AG09319 (cell line): ENCODE measurements at places on chromosomes 12 and 14.
A peak's percentile ranks its signal among the peaks of the same experiment; 100 is the strongest.

- no peak for DNase-seq
These were observed 1.8 kb downstream of the BAG5 start for GRCh38 chr14:103560691-103561090.

- no peak for DNase-seq
These were observed 2.6 kb downstream of the WSCD2 start for GRCh38 chr12:108131657-108132126.

- DNase-seq, result peak; percentile 62
These were observed 19.4 kb downstream of the PPP1R36 start for GRCh38 chr14:64569138-64569631.

DNA sequence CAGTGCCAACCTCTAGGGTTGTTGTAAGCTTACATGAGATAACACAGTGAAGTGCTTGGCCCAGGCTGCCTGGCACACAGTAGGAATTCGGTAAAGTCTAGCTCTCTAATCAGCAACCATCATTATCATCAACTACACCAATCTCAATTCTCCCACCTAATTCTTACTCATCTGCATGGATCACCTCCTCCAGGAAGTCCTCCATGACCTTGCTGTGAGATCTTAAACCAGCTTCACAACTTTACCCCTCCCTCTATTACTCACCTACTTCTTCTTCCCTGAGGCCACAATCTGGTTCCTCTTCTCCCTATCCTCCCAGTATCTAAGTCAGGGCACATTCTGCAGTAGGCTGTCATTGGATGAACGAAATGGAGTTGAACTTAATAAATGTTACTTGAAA lies 67.3 kb downstream of the GSC start:
- no peak for DNase-seq

DNA sequence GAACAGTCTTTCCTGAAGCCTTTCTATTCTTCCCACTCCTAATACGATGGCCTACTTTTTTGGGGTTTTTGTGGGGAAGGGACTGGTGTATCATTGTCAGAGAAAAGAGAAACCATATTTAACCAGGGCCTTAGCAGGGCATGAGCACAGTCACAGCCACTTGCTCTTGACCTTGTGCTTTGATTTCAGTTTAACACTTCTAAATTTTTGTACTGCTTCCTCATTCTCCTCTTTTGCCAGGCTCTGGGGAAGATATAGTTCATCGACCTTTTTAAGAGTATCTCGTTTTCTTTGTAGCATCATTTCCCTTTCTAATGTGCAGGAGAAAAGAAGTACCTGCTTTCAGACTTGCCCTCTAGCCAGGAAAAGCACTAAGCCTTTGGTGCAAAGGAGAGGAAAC lies 2.2 kb downstream of the ZBTB1 start:
- DNase-seq, result no peak

GRCh38 chr12:124416516-124417395 lies 121.9 kb downstream of the RFLNA start:
- no peak for DNase-seq

GRCh38 chr12:106978035-106978800 lies 8.7 kb downstream of the MTERF2 start:
- DNase-seq, result no peak

DNA sequence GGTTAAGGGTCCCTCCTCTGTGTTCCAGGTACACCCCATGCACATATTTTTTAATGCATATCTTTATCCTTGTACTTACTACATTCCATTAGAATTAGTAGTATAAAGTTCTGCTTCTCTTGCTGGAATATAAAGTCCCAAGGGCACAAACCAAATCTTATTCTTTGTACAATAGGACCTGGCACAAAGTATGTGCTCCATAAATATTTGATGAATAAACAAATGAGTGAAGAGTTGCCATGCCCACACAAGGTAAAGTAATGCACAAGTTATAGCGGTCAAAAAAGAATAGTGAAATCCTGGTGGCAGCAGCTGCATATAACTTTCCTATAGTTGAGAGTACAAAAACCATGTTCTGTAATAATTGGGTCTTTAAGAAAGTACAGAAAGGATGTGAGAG lies 82.1 kb upstream of the BMP4 start:
- no peak for DNase-seq

GRCh38 chr14:54881761-54882401 lies 20.7 kb downstream of the GCH1 start:
- DNase-seq, result no peak

DNA sequence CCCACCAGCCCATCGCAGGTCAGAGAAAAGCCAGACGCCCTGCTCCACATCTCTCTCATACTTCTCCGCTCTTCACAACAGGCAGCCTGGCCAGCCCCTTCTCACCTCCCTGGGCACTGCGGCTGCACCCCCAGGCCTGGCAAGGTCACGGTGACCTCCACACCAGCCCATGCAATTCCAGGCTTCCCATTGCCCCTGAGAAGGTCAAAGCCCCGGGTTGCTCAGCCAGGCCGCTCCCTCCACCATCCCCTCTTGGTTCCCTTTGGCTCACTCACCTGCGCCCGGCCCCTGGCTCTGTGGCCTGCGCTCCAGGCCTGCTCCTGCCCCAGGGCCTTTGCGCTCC lies 55.4 kb downstream of the GALNT9 start:
- DNase-seq, result no peak

DNA sequence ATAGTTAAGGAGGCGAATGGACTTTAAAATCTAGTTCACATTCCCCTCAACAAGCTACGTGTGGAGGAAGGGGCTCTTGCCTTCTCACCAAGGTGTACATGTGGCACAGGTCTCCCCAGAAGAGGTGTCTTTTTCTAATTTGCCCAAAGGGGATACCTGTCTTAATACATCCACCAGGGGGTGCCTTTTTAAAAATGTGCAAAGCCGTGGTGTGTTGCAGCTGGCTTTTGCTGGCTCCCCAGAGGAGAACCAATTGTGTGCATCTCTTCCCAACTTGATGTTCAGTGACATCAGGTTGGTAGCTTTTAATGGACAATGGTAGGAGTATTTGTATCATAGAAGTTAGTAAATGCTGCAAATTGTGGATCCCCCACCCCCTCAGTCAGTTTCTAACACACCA lies 33.8 kb downstream of the CREBL2 start:
- no peak for DNase-seq

DNA sequence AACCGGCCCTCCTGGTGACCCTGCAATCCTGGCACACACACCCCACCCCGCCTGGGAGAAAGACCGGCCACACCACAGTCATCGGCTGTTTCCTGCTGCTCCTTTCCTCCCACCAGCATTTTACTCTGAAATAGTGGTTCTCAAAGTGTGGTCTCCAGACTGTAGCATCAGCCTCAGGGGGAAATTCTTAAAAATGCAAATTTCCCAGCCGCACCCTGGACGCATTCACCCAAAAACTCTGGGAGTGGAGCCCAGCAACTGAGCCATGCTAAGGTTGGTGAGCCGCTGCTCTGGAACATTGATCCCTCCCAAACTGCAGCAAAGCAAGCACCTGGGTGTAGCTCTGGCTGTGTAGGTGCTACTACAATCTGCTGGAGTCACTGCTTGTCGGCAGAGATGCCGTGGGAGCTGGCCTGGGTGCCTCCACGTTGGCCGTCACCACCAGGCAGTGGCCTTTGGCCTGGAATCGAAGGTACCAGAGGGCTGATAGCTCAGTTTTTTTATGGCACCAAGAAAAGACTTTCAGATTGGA lies 38.4 kb upstream of the BCL2L14 start:
- DNase-seq, result no peak

- DNase-seq, result no peak
These were observed 1.1 kb upstream of the NUDT4 start for GRCh38 chr12:93376436-93377251.

GRCh38 chr12:106018286-106018685 lies 120.5 kb downstream of the NUAK1 start:
- DNase-seq, result no peak

DNA sequence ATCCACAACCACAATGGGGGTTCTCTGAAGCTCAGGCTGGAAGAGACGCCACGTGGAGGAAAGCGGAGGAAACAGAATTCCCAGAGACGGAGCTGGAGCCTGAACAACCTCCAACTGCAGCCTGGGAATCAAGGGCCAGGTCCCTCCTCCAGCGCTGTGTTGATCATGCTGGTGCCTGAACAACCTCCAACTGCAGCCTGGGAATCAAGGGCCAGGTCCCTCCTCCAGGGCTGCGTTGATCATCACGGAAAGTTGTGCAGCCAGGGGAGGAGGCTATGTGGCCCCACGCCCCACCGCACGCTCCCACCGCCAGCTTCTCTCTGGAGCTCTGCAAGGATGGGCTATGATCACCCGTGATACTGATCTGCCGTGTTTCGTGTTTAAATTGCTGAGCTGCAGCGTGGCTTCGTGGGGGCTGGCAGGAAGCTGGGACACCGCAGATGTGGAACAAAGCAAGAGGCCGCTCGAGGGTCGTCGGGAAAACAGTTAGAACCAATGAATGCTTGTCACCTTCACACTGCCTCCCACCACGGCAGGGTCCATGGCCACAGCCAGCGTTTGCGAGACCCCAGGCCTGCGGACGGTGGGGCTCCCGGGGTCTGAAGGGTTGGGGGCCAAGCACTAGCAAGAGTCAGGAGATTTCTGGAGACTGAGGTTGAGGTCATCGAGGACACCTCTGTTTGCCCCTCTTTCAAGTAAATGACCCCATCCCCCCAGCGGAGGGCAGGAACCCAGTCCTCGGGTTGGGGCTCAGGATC lies 51.8 kb upstream of the FBRSL1 start:
- DNase-seq, result no peak

DNA sequence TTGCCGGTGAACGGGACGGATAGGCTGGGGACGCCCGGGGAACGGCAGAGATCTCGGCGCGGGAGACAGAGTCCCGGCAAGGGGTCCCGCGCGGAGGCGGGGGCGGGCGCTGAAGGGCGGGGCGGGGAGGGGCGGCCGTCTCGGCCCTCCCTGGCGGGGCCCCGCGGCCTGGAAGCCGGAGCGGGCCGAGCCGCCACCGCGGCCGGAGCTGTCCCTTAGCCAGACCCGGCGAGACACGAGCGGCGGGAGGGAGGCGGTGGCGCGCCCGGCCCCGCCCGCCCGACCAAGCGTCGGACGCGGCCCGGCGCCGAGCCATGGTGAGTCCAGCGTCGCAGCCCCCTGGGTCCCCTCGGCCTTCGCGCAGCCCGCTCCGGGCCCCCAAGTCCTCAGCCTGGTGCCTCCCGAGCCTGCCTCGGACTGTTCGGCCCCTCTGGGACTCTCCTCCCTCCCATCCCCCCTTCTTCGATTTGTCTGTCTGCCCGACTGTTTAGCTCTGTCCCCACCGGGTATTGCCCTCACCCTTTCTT lies at the start of gene ARHGEF40:
ARHGEF40 (plus strand) TSS at position 222 of the 527 bp plus-strand sequence; CDS start at position 315, 93 bp downstream.
- DNase-seq, result no peak

DNA sequence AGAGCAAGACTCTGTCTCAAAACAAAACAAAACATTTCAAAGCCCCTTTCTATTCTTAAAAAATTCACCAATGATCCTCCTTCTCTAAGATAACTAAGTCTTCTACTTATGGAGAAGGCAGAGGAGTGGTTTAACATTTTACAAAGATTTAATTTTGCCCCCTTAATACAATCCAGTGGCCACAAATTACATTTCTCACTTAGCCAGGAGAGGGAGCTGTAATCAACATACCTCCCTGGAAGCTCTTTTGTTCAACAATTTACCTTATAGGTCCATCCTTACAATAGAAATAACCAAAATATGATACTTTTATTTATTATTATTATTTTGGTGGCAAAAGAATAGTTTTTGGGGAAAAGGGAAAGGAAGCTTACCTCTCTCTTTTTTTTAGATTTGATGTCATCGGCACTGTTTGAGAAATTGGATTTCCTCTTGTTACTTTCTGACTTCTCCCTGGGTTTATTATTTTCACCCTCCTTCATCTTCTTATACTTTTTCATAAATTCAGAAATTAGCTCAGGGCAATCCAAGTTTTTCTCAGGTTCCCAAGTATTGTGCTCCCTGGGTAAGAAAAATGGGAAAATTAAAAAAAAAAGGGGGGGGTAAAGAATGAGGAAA lies 28.1 kb downstream of the CBX5 start:
- DNase-seq, result no peak

- no peak for DNase-seq
These were observed 158.7 kb downstream of the DACT1 start for GRCh38 chr14:58796242-58797009.

GRCh38 chr12:21472197-21472823 lies 29.1 kb downstream of the RECQL start:
- no peak for DNase-seq

- DNase-seq, result no peak
These were observed 729.2 kb downstream of the AACS start for GRCh38 chr12:125794401-125794800.

DNA sequence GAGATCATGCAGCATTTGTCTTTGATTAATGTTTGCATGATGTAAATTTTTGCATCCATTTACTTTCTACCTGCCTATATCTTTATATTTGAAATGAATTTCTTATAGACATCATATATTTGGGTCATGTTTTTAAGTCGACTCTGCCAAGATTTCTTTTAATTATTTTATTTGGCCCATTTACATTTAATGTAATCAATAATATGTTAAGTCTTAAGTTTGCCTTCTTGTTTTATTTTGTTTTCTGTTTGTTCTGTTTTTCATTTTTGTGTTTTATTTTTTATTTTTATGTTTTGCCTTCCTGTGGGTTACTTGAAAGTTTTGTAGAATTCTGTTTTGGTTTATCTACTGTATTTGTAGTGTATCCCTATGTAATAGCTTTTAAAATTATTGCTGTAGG lies 33.2 kb upstream of the GUCY2C start:
- DNase-seq, result no peak

DNA sequence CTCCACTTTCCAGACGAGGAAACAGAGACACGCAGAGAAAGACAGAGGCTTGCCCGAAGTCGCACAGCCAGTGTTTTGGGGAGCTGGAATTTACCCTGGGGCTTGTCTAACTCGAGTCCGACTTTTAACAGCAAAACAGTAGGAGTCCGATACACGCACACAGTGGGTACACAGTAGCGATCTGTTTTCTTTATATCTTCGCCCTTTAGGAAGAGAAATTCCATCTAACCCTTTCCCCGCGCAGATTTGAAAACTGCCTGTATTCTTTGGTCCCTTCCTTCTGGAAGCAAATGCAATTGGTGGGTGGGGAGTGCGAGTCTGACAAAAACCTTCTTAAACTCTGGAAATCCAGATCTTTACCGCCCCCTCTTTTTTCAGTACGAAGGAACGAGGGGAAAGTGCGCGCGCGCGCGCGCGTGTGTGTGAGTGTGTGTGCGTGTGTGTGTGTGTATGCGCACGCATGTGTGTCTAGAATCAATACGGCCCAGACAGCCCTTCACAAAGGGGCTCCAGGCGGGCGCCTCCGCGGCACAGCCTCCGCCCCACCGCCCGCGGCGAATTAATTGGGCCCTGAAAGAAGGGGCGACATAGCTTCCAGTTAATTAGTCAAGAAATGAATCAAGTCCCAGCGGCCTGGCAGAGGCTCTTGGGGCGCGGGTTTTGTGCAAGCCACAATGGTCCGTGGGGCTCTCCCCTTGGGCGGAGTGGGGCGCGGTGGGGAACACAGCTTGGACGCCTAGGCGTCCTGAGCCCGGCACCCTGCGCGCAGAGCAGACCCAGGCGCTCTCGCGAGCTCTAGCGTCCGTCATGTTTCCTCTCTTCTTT lies 14.0 kb upstream of the TBX3 start:
- no peak for DNase-seq

DNA sequence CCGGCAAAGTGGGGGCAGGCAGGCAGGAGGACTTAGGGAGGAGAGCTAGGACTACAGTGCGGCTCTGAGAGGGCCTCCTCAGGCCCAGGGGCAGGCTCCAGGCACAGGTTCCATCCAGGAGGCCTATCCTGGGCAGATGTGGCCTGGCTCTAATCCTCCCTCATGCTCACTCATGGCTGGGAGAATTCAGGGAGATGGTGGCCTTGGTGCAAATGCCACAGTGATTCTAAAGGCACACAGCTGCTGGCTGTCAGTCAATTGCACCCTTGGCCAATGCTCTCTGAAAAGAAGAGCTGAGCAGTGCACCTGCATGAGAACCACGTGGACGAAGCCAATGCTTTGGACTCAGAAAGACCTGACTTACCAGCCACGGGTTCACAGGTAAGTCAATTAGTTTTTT lies 89.6 kb downstream of the C12orf75 start:
- DNase-seq, result no peak
